ENCODE measurements at places on chromosomes 12 and 14. TPM values are rescaled to one million over a fixed set of nuclear protein-coding genes. Genes with fewer than 3 reads are reported as not detected.

TIGAR gene
- total RNA-seq = 11.4 TPM

MYO1H gene
- not detected for total RNA-seq

TSPAN9 gene
- 0.60 TPM for total RNA-seq

HOXC9 gene
- not detected for total RNA-seq

SDS gene
- total RNA-seq = 0.60 TPM

PTPRR gene
- total RNA-seq = not detected

DIO2 gene
- total RNA-seq = not detected

NOS1 gene
- not detected for total RNA-seq

KRT5 gene
- not detected for total RNA-seq

DNA sequence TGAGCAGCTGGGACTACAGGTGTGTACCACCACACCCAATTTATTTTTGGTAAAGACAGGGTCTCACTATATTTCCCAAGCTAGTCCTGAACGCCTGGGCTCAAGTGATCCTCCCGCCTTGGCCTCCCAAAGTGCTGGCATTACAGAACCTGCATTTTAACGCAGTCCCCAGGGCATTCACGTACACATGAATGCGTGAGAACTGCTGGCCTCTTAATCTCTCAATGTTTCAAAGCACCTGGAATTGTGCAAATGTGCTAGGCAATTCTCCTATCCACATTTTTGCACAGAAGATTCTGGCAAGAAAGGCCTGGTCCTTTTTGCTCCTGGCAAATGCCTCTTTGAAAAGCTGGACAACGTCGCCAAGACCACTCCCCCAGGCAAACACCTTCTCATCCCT lies 35.2 kb downstream of the TESC start:
- no peak for DNase-seq

DNA sequence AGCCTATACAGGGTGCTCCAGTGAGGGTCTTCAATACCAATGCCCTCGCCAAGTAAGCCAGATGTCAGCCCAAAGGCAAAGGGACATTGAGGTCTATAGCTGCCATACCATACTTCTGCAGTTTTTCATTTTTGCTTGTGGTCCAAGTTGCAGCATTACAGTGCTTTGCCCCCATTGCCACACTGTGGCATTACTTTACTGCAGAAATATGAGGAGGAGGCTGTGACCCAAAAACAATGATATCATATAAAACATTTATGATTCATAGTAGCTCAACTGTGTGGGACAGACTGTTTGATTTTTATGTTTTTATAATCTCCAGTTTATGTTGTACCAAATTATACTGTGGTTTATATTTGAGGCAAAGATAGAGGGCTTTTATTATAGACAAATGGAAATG lies 64.1 kb downstream of the KIAA0586 start:
- DNase-seq = no peak

DNA sequence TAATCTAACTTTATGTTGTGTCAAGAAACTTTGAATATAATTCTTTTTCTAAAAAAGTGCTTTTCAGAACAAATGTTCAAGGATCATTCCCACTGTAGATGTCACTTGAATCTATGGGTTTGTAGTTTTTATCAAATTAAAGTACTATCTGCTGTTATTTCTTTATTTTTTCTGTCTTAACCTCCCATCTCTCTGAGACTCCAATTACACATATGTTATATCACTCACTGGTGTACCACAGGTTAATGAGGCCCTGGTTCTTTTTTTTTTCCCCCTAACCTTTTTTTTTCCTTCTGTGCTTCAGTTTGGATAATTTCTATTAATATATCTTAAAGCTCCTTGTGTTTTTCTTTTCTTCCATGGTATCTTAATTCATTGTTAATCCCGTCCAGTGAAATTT lies 279.9 kb upstream of the RGS6 start:
- no peak for DNase-seq

DNA sequence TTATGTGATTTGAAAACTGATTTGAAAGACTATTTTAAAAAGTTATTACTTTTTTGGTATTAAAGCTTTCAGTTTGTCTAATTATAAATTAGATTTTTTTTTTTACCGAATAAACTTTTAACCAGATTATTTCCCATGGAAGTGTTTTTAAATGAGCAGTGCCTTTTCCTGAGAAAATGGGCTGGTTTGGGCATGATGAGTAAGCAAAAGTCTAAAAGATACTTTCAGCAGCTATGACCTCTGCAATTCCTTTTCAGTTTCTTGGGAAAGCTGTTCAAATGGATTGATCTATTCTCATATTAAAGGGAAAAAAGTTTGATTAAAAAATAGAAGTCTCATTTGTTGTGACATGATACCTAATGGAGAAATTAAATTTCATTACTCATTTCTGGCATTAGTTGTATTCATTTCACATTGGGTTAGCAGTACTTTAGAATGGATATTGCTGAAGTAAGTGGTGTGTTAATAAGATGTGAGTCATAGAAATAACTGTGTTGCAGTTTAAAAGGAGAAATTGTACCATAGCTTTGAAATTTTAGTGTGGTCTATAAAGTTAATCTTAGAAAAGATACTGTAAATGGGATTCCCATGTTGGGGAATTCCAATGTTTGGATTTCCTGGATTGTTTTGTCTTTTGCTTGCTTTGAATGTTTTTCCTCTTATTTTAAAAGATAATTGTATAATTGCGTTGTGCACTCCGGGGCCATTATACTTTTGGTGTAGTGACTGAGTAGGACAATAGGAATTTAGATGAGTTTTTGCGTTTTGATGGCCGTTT lies 21.0 kb downstream of the KTN1 start:
- DNase-seq = no peak

- no peak for DNase-seq
Observed at GRCh38 chr14:104923640-104924420, 849 bp upstream of the PLD4 start.

DNA sequence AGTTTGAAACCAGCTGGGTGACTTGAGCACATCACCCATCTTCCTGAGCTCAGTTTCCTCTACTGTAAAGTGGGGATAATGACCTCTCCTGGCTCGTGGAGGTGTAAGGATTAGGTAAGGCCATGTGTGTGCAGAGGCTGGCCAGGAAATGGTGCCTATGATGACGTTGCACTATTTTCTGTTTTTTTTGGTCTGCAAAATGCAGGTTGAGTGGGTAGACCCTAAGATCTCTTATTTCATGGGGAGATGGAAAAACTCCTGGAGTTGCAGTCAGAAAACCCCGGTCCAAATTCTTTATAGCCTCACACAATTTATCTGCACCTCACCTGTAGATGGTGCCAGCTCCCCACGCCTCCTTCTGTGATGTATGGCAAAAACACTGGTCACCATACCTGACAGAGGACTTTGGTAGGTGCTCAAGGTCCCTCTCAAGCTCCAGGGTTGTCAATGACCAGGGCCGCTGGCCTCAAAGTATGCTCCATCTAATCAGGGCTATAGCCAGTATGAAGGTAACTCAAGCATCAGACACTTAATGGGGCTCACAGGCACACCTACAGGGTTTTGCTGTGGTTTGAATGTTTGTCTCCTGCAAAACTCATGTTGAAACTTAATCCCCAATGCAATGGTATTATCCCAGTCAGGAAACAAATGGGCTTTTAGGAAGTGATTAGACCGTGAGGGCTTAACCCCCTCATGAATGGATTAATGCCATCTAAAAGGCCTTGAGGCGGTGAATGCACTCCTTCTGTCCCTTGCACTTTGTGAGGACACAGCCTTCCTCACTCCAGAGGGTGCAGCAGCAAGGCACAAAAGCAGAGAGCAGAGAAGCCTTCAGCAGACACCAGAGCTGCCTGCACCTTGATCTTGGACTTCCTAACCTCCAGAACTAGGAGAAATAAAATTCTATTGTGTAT lies 17.6 kb downstream of the C14orf132 start:
- no peak for DNase-seq

- no peak for DNase-seq
Observed at GRCh38 chr14:81509838-81510452, 23.7 kb downstream of the SEL1L start.

- DNase-seq = no peak
Observed at GRCh38 chr14:59511916-59512575, 27.7 kb downstream of the JKAMP start.

GRCh38 chr12:95402096-95402495 lies 71.9 kb upstream of the METAP2 start:
- DNase-seq = no peak

GRCh38 chr14:56135001-56135400 lies 16.8 kb downstream of the PELI2 start:
- no peak for DNase-seq

GRCh38 chr12:20646239-20646827 lies 48.8 kb upstream of the SLCO1C1 start:
- no peak for DNase-seq

- no peak for DNase-seq
Observed at GRCh38 chr14:60512973-60513571, 4.1 kb downstream of the SIX6 start.

DNA sequence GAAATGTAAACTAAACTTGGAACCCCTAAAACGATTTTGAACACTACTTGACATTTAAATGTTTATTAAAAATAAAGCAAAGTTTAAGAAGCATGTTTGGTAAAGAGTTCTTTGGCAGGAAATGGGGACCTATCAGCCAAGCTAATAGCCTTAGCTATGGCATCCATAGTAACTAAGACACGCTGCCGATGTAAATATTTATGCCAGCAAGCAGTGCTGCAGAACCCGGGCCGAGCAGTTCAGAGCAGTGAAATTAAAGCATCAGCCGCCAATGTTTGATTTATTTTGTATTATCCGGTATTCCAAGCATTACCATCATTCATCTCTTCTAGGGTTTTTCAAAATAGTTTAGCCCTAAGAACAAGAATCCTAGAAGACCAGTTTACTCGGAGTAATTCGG lies 61.6 kb downstream of the PPP2R5C start:
- DNase-seq = no peak
